ENCODE measurements at places on chromosomes 7 and 10.

- DNase-seq = no peak
Observed at GRCh38 chr7:3032256-3032655, 11.4 kb downstream of the CARD11 start.

GRCh38 chr10:97718659-97719142 is 5.2 kb downstream of the MARVELD1 start:
- no peak for DNase-seq

GRCh38 chr10:100826983-100827818 is 81.8 kb downstream of the PAX2 start:
- no peak for DNase-seq

DNA sequence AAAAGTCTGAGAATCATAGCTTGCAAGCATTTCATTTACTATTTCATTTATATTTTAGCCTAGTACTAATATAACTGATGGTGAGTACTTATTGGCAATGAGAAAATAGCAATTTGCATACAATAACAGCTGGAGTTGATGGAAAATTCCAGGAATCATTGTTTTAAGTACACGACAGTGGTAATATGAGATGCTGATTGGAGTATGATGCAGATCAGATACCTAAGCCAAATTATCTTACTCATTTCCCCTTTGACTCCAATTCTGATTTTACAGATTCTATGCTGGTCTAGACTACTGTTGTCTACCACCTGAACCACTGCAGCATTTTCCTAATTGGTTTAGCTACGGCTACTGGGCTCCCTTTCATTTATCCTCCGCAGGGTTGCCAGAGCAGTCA is 36.7 kb downstream of the GNG11 start:
- DNase-seq = peak; percentile 45

GRCh38 chr7:38748056-38748610 is 117.0 kb upstream of the AMPH start:
- peak; percentile 28 for DNase-seq

DNA sequence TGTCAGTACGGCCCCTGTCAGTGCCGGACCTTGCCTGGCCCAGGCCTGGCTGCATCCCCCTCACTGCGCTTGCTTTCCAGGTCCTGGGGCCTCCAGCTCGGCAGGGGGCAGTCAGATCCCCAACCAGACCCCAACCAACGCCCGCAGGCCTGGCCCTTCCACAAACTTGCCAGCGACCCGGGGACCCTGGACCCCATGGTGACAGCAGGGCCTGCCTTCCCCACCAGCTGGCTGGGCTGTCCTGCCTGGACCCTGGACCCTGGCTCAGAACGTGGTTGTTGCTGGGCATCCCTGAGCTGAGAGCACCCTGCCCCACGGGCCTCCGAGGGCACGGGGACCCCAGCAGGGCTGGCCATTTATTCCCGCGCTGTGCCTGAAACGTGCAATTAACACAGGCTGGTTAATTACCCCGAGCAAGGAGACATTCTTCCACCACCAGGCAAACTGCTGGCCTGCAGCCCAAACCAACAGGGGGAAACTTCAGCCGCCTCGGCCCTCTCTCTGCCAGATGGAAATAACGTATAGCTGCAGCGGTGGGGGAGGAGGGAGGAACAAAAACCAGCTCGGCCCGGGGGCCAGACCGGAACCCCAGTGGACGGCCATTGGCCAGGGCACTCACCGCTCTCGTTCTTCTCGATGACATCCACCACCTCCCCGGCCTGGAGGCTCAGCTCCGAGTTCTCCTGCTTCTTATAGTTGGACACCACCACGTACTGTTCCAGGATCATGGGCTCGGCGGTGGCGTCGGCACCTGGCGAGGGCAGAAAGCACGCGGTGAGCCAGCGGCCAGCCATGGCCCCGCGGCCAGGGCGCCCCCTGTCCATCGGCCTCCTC is 167.1 kb downstream of the NEURL1 start:
- peak; percentile 67 for DNase-seq

DNA sequence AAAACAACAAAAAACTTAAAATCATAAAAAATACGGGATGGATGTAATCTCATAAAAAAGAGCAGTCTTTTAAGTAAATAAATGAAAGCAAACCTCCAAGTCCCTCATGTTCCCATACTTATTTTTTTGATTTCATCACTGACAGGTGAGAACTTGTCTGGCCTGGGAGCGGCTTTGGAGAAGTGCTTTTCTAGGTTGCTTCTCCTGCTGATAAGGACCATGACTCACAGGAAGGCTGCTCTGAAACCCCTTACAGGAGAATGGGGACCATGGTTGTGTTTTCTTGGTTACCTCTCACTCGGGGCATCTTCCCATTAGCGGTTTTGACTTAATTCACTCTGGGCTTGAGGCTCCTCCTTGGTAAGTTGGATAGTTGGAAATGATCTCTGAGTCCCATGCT is 237.4 kb downstream of the CAMK1D start:
- DNase-seq = no peak

GRCh38 chr7:37986908-37987330 is 66.5 kb downstream of the EPDR1 start:
- peak; percentile 40 for DNase-seq

- no peak for DNase-seq
Observed at GRCh38 chr7:12508554-12508953, 62.0 kb upstream of the SCIN start.

DNA sequence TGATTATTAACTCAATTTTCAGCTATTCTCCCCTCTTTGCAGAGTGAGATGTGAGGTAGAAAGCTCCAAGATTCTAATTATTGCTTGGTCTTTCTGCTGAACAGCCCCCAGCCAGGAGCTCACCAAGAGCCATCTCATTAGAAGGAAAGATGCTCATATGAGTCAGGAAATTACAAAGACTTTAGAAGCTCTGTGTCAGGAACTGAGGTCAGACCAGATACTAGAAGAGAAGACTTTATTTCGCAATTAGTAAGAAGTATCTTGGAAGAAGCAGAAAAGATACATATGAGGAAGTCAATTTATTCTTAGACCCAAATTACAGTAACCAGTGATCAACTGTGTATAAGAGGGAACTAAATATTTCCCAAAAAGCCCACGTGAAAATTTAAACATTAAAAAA is 626.9 kb downstream of the ZWINT start:
- DNase-seq = no peak
